ENCODE measurements at places on chromosomes 4 and X.

GRCh38 chrX:118272242-118272641 lies 73.7 kb upstream of the WDR44 start:
- DNase-seq, result no peak

DNA sequence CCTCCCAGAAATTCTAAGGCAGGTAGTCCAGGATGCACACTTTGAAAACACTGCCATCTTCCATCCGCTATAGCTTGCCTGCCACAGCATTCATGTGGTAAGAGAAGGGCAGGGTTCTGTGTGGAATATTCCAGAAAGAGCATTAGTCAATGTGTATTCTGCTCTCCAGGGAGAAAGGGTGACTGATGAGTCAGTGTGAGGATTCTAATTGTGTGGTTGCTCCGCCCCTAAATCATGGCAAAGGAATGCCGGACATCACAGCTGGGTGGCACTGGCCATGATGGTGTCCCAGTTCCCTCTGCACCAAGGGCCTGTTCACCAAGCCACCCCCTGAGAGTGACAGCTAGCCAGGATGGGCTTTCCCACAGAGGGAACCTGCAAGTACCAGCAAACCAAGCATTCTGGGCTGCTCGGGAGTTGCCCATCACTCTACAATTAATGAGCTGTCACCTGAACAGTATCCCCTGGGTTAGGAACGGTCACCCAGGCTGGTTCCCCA lies 9.5 kb downstream of the IDS start:
- DNase-seq, result peak; percentile 61

DNA sequence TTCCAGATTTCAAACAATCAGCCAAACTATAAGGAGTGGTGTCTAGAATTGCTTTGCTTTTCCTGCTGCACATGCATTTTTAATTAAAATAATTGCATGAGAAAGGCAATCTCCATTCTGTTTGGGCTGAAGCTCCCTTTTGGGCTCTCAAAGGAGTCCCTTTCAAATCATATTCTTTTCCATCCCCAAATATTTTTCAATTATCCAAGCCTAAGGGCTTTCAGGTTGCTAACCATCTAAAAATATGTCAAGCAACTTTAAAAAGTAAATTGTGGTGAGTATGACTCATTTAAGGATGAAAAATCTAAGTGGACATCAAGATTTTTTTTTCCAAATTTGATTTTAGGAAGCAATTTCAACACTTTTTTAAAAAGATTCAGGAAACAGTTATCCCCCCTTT lies 28.4 kb downstream of the PIR start:
- DNase-seq, result no peak

DNA sequence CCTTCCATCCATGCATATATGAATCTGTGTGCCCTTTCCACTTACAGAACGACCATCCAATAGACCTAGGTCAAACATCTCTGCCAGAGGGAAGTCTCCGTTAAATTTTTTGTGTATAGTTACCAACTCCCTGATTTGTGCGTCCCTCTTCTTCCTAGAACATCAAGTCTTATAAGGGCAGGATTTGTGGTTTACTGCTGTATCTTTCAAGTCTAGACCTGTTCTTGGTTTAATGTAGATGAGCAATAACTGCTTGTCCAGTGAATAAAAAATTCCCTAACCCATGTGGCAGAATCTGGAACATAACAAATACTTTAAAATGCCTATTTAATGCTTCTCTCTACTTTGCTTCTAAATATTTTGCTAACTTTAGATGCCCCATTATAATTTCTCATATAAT lies 988.8 kb downstream of the RAPGEF2 start:
- DNase-seq, result no peak

DNA sequence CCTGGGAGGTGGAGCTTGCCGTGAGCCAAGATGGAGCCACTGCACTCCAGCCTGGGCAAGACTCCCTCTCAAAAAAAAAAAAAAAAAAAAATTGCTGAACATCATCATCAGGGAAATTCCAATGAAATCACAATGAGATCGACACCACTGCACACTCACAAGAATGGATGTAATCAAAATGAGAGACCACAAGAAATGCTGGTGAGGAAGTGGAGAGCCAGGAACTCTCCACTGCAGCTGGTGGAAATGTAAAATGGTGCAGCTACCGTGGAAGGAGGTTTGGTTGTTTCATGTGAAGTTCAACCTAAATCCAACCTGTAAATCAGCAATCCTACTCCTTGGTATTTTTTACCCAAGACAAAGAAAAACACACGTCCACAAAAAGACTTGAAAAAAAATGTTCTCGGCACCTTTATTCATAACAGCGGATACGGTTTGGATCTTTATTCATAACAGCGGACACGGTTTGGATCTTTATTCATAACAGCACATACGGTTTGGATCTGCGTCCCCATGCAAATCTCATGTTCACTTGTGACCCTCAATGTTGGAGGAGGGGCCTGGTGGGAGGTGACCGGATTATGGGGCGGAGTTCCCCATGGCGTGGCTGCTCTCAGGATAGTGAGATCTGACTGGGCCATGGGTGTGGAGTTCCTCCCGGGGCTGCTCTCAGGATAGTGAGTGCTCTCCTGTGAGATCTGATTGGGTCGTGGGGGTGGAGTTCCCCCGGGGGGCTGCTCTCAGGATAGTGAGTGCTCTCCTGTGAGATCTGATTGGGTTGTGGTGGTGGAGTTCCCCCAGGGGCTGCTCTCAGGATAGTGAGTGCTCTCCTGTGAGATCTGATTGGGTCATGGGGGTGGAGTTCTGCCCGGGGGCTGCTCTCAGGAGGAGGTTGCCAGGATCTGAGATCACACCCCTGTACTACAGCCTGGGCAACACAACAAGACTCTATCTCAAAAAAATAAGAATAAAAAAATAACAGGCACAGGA lies 7.7 kb downstream of the GAK start:
- no peak for DNase-seq

DNA sequence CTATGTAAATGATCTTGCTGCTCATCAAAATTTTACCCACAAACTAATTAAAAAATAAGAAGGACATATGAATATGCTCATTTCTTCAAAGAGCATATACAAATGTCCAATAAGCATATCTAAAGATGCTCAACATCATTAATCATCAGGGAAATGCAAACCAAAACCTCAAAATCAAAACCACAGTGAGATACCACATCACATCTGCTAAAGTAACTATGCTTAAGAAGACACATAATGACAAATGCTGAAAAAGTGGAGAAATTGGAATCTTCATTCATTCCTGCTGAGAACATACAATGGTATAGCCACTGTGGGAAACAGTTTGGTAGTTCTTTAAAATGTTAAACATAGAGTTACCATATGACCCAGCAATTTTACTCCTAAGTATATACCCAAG lies 81.9 kb downstream of the AFF2 start:
- no peak for DNase-seq

GRCh38 chr4:170336238-170336775 lies 246.6 kb upstream of the AADAT start:
- no peak for DNase-seq

GRCh38 chrX:116298956-116299355 lies 128.4 kb downstream of the AGTR2 start:
- no peak for DNase-seq

GRCh38 chrX:136920001-136920400 lies 39.5 kb upstream of the RBMX start:
- DNase-seq, result no peak

DNA sequence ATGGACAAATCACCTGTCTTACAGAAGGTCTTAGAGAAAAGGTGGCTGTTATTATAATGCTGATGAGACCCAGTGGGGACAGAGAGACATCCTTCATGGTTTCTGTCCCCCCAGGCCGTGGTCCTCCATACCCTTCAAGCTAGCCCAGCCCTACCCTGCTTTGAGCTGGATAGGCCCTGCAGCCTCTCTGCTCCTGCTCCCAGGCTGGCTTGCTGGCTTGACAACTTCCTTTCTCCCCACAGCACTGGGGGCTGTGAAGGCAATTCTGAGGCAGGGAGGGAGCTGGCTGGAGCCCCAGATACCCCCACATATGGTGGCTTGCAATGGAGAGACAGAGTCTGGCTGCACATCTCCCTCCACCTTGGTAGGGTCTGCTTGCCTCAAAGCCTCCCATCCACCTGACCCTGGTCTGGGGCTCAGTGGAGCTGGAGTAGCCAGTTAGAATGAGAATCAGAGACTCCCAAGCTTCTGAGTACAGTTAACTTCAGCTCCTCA lies 118.2 kb downstream of the PJA1 start:
- DNase-seq, result no peak

DNA sequence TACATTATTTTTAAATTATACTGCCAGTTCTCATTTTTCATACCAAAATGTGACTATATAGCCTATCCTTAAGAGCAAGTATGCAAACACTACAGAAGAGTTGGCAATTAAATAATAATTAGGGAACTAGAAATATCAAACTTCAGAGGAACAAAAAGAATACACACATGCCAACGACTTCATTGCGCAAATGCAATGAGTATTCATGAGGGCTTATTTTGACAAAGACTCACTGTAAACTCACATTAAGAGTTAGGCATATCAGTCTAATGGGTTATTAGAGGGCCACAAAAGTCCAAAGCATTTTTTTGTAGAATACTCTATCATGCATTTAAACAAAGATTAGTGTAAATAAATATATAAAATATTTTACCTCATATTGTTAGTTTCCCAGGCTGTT lies 31.6 kb downstream of the SLC10A7 start:
- DNase-seq, result no peak

DNA sequence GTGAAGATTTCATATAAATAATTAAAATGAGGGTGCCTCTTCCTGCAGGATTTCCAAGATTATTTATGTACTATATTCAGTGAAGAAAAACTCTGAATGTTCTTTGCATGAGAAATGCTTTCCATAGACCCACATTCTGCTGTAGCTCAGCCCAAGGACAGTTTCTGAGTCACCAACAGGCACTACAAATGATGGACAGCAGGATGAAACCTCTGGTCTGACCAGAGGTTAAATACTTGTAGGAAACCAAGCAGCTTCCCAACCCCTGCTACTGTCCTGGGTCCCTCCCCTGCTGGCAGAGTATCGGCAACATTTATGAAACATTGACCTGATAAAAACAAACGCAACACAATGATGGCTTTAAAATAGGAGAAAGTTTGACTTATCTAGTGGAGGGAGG lies 73.1 kb downstream of the CXXC4 start:
- no peak for DNase-seq

GRCh38 chr4:129176864-129177263 lies 80.9 kb downstream of the C4orf33 start:
- DNase-seq, result no peak

- DNase-seq, result no peak
Measured at GRCh38 chrX:29948653-29949052, 266.7 kb upstream of the MAGEB2 start.

DNA sequence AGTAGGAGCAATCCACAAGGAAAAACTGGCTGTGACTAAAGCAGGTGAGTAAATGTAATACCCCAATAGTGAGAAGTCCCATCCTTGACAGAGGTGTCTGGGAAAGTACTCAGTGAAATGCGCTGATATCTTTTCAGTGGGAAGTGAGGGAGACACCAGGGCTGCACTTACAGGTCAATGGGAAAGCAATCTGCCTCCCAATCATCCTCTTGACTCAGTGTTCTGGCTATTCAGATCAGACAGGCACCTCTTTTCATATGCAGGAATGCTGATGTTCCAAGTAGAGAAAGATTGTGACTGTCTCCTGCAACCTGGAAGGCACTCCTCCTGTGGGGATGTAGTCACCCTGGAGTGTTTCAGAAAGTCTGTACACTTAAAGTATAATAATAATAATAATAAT lies 39.9 kb upstream of the SPIN2A start:
- DNase-seq, result no peak

GRCh38 chrX:10117864-10118377 lies 38.9 kb upstream of the CLCN4 start:
- DNase-seq, result no peak

GRCh38 chr4:76589872-76590797 lies 155.1 kb downstream of the SHROOM3 start:
- peak; percentile 94 for DNase-seq

- no peak for DNase-seq
Measured at GRCh38 chr4:72875138-72875537, 194.4 kb downstream of the COX18 start.

- DNase-seq, result no peak
Measured at GRCh38 chr4:150002561-150002960, 75.7 kb upstream of the DCLK2 start.

DNA sequence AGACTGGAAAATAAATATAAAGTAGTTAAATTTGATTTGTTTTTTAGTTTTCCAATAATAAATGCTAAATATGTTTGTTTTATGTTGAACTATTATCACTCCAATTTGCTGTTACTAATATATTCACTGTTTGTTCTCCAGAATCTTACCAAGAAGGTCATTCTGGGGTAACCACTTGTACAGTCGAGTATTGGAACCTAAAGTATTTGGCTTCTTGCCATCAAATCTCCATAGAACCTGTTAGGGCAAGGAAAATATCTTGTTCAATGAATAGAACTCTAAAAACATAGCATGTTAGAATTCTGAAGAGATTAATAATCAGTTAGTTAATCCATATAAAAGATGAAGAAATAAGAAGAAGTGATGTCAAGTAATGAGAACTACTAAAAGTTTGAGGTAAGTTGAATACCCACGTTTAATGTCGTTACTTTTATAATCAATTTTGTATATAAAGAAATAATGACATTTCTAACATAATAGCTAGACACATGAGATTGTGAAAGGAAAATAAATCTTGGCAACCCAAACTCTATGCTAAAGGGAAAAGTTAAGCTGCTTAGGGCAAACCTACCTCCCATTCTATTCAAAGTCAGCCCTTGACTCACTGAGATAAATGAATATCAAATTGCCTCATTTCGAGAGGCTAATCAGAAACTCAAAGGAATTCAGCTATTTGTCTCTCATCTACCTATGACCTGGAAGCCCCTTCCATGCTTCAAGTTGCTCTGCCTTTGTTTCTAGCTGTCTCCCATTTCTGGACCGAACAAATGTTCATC lies 15.3 kb downstream of the UGT2B15 start:
- DNase-seq, result no peak

DNA sequence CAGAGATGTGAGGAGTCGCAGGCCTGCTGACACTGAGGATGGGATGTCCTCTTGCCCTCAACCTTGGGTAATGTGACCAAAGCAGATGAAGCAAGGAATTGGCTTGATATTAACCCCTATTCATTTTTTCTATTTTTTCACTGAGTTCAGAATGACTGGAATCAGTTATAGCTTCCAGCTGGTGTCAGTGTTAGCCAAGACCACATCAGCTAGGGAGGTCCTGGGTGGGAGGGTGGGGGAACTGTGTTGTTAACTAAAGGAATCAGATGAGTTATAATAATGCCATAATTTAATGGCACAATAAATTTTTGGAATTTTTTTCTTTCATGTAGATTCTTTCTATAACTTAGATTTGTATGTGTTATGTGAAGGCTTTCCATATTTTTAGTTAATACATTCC lies 91.9 kb downstream of the EGF start:
- DNase-seq, result no peak

Data from ACHN (cell line).